Putamen (tissue), 1 donor: ENCODE measurements at places on chromosomes 11 and 22.

GRCh38 chr11:32065865-32066629 is 24.8 kb upstream of the RCN1 start:
- DNase-seq, result no peak

DNA sequence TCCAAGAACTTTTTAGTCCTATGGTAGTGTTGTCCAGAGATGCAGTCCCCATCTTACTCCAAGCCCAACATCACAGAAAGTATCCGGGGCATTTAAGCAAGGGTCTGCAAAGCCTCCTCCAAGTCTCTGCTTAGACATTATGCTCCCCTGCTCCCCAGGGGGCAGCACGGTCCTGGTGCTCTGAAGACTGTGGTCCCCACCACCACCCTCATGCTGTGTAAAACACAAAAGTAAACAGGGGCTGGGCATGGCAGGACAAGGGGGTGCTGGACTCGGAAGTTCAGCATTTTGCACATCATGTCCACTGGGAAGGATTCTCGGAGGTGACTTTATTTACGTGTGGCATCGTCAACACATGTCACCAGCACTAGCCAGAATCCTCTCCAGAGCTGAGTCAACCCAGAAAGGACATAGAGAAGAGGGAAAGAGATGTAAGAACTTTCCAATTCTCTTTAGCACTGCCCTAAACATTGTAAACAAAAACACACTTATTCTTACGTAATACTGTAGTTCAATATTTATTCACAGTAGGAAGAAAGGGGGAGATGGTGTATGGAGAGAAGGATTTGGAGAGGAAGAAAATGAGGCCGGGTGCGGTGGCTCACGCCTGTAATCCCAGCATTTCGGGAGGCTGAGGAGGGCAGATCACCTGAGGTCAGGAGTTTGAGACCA is 37.7 kb downstream of the TCIRG1 start:
- DNase-seq, result no peak

- DNase-seq, result no peak
Measured at GRCh38 chr11:47917599-47918369, 62.6 kb upstream of the PTPRJ start.

DNA sequence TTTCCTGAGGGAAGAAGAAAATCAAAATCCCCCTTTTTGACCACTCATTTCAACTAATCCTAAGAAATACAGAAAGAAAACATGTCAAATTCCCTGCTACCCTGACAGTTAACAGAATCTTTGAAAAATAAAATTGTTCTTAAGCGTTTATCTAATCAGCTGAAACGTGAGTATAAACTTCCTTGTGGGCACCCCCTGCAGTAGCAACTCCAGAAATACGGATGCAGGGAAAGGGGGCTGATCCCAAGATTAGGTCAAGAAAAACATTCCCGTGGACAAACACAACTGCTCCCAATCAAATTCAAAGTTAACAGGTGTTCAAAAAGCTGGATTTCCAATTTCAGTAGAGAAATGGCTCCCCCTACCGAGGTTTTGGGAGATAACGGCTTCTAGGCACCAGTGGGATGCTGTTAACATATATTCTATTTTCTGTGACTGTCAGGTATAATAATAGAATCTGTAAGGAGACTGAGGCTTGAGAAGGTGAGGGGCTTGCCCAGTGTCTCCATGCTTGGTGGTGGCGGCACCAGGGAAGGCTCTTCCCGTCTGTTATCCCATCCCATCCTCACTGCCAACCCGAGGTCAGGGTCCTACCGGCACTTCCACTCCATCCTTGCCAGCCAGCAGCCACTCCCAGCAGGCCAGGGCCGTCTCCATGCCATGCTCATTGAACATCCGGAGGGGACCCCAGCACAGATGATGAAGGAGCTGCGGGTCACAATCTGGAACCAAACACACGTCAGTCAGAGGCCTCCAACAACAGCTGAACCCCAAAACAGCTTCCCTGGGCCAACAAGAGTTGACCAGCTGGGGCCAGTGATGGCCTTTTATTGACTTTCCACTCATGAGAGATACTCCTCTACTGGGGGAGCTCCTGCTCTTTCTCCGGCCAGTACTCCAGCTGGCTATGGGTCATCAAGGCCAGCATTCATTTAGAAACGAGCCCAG is 32.0 kb upstream of the SERPIND1 start:
- DNase-seq, result no peak

DNA sequence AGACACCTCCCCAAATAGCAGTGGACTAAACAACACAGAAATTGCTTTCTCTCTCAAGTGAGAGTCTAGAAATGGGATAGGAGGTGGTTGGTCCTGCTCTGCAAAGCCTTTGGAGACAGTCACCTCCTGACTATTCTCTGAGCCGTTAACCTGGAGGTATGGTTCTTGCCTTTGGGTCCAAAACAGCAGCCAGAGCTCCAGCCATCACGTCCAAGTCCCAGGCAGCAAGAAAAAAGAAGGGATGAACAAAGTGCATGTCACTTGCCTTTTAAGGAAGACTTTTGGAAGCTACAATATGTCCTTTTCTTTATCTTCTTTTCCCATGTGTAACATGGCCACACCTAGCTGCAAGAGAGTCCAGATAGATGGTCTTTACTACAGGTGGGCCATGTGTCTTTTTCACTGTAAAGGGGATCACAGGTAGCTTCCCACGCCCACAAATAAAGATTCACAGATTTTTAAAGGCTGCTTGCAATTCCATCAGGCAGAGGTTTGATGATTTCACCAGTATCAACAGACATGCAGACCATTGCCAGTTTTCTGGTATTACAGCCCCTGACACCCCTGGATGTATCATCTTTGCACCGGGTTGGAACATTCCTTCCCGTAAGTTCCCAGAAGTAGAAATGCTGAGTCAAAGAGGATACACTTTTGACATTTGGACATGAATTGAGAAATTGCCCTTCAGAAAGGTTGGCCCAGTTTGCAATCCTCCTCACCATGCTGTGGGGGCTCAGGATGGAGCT is 66.0 kb downstream of the MYEOV start:
- no peak for DNase-seq

DNA sequence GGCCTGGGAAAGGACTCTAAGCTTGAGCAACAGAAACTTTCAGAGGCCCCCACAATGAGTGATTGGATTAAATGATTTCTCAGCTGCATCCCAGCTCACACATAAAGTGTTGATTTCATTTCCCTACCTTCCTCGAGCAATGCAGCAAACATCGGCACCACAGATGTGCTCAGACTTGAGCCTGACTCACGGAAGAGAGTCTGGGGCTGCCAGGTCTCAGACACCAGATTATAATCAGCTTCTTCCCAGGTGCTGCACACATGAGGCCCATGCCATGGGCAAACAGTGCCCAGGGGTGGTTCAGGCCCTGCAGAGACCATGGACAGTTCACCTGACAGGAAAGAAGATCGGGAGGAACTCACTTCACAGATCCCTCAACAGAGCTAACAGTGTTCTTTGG is 226.6 kb upstream of the TENM4 start:
- no peak for DNase-seq

DNA sequence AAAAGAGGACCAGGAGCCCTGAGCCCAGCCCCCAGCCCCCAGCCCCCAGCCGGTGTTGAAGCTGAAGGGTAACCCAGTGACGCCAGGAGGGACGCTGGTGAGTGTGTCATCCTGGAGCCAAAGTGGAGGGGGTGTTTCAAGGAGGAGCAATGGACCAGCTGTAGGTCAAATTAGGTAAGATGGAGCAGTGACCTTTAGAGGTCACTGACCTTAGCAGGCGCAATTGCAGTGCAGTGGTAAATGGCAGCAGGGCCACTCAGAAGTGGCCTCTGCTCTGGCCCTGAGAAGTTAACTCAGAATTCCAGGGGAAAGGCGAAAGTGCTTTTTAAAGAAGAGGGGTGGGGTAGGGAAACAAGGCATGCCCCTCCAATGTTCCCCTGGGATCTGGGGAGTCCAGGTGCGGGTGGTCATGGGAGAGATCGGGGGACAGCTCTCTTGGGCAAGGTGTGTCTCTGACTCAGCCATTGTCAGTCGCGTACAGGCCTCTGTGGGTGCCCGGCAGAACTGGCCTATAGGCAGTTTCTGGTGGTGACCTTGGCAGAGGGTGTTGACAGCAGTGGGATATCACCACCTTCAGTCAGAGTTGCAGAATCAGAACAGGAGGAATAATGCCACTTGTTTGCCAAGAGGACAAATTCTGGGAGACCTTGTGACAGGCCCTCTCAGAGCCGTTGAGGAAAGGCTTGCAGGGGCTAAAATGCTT is 50.3 kb upstream of the TIMP3 start:
- no peak for DNase-seq

DNA sequence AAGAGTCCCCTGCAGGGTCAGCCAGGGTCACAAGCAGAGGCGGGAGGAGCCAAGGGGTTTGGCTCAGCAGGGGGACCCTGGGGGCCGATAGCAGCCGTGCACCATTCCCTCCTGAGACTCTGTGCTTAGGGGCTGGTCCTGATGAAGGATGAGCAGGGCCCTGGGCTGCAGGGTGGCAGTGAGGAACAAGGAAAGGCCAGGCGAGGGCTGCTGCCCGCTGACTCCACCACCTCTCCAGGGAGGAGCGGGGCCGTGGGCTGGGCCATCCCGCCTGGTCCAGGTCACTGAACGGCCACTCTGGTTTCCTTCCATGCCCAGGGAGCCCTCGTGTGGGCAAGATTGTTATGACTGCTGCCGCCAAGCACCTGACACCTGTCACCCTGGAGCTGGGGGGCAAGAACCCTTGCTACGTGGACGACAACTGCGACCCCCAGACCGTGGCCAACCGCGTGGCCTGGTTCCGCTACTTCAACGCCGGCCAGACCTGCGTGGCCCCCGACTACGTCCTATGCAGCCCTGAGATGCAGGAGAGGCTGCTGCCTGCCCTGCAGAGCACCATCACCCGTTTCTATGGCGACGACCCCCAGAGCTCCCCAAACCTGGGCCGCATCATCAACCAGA is 9.2 kb upstream of the NDUFS8 start:
- no peak for DNase-seq

- no peak for DNase-seq
Measured at GRCh38 chr11:79229047-79229446, 211.8 kb downstream of the TENM4 start.

DNA sequence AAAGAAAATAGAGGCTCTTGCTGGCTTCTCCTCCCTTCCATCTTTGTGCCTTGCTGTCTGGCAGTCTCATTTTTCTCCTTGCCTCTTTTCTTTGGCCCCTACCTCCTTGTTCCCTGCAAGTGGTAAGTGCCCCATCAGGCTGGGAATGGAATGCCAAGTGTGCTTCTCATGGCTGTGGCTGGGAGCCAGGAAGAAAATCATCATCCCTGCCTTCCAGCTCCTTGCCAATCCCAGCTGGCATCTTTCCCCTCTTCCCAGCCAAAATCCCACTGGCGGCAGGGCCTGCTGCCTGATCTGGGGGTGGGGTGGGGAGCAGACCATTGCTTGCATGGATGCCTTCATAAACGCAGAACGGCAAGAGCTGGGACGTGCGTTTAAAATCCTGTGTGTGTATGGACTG is 27.0 kb upstream of the SLC25A18 start:
- DNase-seq, result peak; percentile 63

DNA sequence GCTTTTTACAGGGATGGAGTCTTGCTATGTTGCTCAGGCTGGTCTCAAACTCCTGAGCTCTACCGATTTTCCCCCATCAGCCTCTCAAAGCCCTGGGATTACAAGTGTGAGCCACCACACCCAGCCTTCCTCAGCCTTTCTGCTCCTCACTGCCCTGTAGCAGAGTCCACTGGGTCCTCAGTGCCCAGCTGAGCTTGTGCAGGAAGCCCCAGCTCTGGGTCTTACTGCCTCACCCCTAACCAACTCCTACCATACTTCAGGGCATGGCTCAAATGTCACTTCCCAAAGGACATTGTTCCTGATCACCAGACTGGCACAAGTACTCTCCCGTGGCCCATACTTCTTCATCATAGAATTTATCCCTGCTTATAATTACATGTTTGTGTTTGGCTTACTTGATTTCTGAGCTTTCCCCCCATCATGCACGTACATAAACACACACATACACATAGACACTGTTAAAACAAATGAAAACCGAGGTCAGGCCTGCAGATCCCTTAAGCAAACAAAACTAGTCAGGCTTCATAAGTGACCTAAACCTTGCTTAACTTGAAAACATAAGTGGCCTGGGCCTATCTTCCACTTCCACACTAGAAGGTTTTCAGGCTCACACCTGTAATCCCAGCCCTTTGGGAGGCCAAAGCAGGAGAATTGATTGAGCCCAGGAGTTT is 14.0 kb upstream of the SLC43A3 start:
- no peak for DNase-seq

DNA sequence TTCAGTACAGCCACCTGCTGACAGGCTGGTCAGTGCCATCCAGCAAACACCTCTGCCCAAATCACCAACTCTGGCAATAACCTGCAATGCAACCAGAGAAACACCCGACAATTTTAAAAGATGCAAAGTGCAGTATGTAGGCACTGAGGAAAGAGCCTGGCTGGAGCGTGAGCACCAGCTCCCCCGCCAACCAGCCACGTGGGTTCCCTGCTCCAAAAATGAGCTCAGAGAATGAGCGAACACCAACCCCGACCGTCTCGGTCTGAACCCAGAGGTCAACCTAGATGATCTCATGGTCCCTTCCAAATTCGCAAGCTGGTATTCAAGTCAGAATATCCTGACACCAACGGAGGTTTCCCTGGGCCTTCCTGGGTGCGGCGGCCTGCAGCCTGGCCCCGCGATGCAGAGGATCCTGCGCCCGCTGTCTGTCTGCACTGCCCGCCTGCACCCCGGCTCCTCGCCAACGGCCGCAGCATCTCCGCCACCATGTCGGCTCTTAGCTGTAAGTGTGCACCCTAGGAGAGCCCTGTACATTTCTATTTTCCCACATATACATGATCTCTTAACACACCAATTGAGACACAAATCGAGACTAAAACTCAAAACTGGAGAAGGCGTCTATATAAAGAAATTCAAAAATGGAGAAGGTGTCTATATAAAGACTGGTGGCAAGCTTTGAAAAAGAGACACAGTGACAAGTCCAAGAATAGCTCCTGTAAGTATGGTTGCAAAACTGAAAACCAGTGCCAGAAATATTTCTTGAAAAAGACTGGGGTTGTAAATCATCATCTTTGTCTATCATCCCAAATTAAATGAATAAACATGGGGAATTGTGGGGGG is 22.8 kb downstream of the TMEM184B start:
- no peak for DNase-seq

GRCh38 chr11:117874253-117874909 is 2.1 kb downstream of the FXYD6 start:
- DNase-seq, result no peak

DNA sequence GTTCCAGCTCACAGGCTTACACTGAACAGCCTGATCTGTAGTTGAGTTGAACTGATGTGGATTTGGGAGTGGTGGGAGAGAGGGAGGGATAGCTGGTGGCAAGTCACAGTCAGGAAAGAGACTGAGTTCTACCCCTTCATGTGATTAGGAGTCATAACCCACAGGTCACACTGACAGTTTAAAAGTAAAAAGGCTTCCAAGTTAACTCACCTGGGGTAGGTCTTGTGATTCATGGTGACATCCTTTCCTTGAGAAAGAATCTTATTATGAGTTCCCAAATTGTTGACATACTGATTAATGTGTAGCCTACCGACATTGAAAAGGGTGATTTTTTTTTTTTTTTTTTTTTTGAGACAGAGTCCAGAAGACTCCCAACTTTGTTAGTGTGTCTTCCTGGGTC is 5.4 kb downstream of the IZUMO1R start:
- DNase-seq, result no peak
